ENCODE measurements at places on chromosomes 16 and 17.

GRCh38 chr17:50379351-50380132, 6.5 kb downstream of the EME1 start:
- DNase-seq, result no peak

DNA sequence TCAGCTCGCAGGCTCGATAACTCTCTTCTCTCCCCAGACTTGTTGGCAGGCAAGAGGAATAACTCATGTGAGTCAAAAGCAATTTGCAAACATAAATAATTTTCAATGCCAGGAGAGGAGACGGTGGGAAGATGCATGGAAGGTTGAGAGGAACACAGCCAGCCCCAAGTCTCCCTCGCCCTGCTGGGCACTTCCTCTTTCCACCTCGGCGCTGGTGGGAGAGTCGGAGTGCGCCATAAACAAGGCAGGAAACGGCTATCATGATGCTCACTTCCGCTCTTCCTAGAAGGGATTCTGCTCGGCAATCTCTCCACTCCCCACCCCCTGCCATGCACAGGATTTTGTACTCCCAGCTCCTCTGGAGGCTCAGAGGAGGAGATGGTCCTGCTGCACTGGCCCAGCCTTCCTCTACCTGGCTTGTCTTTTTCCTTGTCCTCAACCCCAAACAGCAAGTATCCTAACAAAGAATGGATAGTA, 13.0 kb downstream of the CBX4 start:
- no peak for DNase-seq

GRCh38 chr17:37605813-37606505, 3.3 kb downstream of the SYNRG start:
- peak; percentile 36 for DNase-seq

GRCh38 chr16:4136229-4136813, 20.1 kb upstream of the ADCY9 start:
- no peak for DNase-seq

DNA sequence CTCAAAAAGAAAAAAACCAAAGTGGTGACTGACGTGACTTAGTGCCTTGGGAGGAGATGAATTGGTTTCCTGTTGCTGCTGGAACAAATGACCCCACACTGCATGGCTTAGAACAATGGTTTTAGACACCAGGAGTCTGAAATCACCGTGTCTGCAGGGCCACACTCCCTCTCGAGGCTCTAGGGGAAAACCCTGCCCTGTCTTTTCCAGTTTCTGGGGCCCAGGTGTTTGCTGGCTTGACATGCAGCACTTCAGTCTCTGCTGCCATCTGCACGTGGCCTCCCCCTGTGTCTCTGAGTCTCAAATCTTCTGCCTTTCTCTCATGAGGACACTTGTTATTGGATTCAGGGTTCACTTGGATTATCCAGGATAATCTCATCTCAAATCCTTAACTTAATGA, 323.8 kb upstream of the TNRC6C start:
- DNase-seq, result peak; percentile 74

- DNase-seq, result peak; percentile 74
Measured at GRCh38 chr17:81483085-81483861, 29.3 kb downstream of the ACTG1 start.
